AG10803 (cell line): ENCODE measurements at places on chromosomes 11 and 22.

DNA sequence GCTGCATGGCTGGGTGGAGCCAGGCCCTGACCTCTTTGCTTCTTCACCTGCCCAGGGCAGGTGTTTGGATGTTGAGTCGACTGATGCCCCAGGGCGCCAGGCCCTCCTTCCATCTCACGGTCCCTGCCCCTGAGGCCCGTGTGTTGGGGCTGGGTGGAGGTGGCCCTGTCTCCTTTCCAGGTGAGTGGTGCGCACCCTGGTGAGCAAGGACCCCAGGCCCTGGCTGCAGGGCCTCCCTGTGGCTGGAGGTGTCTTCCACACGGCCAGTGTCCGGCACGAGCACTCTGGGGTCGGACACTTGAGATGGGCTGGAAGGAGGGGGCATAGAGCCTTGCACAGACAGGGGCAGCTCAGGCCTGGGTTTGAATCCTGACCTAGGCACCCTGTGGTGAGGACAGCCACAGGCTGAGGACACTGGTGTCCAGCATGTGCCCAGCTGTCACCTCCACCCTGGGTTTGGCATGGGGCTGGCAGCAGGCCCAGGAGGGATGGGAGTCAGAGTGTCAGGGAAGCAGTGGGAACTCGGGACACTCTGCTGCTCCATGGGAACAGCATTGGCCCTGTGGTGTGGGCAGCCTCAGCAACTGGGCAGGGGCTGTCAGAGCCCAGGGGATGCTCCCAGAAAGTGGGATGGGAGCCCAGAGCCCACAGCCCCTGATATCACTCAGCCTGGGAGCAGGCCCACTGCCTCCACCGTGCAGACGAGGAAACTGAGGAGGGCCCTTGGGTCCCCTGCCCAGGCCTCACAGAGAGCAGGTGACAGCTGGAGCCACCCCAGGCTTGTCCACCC is 37.1 kb upstream of the CCDC188 start:
- DNase-seq: no peak

- no peak for DNase-seq
These were observed 31.0 kb downstream of the PACS1 start for GRCh38 chr11:66101066-66101464.

DNA sequence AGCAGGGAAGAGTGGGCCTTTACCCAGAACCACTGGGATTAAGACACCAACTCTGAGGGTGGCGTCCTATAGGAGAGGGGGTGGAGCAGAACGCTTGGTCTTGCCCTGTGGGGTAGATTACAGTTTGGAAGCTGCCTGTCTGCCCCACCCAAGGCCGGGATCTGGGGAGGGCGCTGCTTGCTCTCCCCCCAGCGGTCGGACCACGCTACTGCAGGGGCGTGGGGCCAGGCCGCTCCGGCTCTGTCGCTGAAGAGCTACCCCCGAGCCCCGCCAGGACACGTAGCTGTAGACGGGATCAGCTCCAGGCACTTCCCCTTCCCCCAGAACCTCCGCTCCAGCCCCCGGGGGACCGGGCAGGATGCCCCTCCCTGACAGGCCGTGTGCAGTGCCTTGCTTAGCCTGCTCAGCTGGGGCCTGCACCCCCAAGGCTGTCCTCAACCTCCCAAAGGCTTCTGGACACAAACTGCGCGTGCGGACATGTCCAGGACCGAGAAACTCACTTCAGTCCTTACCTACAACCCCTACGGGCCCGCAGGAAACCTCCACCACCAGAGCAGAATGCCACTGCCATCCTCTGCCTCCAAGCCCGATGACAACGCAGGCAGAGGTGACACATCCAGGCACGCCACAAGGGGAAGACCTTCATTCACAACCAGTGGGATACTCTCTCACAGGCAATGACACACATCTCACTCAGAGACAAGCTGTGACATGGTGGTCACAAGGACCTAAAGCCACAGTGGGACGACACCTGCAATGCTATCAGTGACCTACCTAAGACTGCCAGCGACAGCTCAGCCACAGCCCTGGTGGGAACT is 3.6 kb downstream of the AHNAK start:
- peak; percentile 85 for DNase-seq

GRCh38 chr22:42307806-42308563 is 37.5 kb upstream of the TCF20 start:
- no peak for DNase-seq

DNA sequence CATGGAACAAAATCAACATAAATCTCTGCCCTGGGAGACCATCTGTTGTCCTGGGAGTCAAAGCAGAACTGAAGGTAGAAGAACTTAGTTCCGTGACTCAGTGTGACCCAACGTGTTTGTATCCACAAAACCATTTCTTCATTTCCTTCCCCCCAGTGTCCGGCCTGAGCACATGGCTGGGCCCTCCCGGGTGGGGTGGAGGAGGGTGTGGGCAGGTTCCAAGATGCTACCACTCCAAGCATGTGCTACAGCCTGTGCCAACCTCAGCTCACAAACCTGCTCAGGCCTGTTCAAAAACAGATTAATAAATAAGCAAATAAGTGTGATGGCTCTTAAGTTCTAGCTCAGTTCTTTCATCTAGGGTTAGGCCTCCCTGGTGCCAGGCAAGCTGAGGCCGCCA is 55.3 kb downstream of the SHANK2 start:
- no peak for DNase-seq

DNA sequence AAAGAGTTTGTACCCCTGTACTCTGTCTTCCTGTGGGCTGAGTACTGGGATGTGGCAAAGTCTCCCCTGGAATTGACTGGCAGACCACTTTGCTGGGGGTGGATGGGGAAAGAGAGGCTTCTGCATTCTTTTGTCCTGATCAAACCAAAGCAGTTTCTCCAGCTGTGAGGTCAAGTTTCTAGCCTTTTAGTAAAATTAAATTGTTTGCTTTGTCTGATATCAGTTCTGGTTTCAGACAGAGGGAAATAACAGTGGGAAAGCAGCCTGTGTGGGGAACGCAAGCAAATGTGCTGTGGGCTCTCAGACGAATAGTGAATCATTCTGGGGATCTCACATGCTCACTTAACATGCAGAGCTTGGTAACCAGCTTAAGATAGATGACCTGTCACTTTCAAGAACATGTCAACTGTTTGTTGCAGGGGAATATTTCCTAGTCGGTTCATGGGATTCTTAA is 151.6 kb downstream of the FAT3 start:
- DNase-seq: peak; percentile 37

DNA sequence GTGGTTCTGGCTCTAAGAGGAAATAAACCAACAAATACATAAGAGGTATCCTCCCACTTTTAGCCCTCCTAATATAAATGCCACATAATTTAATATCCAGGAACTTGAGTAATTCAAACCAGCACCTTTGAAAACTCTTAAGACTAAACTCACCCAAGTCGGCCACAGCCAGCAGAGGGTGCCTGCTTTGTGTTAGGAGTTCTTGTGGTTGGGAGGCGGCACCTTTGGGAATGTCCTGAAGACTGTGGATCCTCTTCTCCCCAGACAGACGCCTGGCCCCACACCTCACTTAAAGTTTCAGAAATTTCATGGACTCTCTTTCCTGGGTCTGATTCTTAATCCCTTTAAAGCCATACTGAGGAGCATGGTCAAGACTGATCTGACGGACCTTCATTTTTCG is 169.0 kb downstream of the TBC1D22A start:
- DNase-seq: peak; percentile 18

- no peak for DNase-seq
These were observed 1503.9 kb upstream of the TENM4 start for GRCh38 chr11:80944758-80945157.
